Thoracic aorta (tissue), 2 donors: ENCODE measurements at places on chromosomes 6 and 20. TPM values are rescaled to one million over a fixed set of nuclear protein-coding genes. Genes with fewer than 3 reads are reported as not detected.

DNA sequence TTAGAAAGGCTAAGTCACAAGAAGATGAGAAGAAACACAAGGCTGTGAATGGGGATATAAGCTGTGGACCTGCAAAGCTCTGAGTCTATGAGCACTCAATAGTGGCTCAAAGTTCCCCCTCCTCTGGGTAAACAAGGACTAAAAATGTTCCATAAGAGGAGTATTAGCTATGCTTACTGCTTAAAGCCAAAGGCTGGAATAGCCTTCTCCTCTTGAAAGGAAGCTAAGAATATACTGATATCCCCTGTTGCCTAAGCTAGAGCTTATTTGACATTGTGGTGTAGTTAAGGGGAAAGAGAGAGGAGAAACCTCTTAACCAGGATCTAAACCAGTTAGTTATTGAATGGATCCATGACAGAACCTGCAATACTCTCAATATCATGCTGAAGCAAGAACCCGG is 45.8 kb downstream of the NOL7 start:
- no peaks in the 10 kb centered on the region for H3K36me3 ChIP-seq
- no peaks in the 10 kb centered on the region for H3K27me3 ChIP-seq

- H3K27ac ChIP-seq = no peak overlapping the region
- H3K4me3 ChIP-seq = no peak overlapping the region
- no peaks in the 10 kb centered on the region for H3K4me1 ChIP-seq
- no peaks in the 10 kb centered on the region for H3K36me3 ChIP-seq
Measured at GRCh38 chr6:98295515-98296175, 538.7 kb upstream of the POU3F2 start.

DNA sequence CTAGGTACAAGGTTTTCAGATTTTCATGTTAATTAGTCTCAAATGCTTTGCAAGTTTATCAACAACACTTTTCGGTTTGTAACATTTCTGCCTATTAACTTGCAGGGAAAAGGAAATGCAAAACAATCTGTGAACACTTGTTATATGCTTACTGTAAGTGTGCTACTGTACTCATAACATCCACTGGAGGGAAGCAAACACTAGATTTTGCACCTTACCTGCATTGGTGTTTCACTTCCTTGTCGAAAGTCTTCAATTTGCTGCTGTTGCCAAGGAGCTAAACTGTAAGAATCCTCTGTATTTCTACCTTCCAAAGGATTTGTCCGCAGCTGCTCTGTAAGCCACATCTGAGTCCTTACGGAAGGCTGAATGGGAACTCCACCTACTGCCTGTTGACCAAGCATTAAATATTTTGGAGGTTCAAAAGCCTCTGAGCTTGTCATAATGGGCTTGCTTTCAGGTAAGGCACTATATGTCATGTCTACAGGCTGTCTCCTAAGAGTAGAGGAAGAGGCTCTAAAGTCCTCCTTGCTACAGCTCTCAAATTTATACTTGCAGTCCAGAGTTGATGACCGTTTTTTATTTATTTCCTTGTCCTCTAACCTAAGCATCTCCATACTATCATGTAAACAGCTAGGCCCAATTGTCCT is 17.3 kb downstream of the PLN start:
- DNase-seq = no peak
- H3K36me3 ChIP-seq = peaks cover 5% of the 10 kb centered on the region
- peaks cover 34% of the 10 kb centered on the region for H3K4me1 ChIP-seq
- H3K4me3 ChIP-seq = no peak overlapping the region
- H3K27me3 ChIP-seq = no peaks in the 10 kb centered on the region

GRCh38 chr6:109720311-109720710 is 29.2 kb downstream of the FIG4 start:
- peaks cover 4% of the 10 kb centered on the region for H3K36me3 ChIP-seq
- H3K27ac ChIP-seq = no peak overlapping the region
- DNase-seq = no peak
- H3K4me3 ChIP-seq = no peak overlapping the region

GRCh38 chr6:160755165-160755564 is 53.1 kb downstream of the PLG start:
- no peak overlapping the region for H3K4me3 ChIP-seq
- H3K4me1 ChIP-seq = no peaks in the 10 kb centered on the region

- H3K36me3 ChIP-seq = no peaks in the 10 kb centered on the region
- peak overlapping the region; percentile 63 for H3K27ac ChIP-seq
- H3K27me3 ChIP-seq = no peaks in the 10 kb centered on the region
- no peak for DNase-seq
Measured at GRCh38 chr6:125346201-125346925, 44.6 kb upstream of the HDDC2 start.

GRCh38 chr20:51162015-51162414 is 139.1 kb upstream of the KCNG1 start:
- no peak overlapping the region for H3K27ac ChIP-seq
- no peaks in the 10 kb centered on the region for H3K4me1 ChIP-seq
- DNase-seq = no peak
- H3K4me3 ChIP-seq = no peak overlapping the region
- H3K27me3 ChIP-seq = no peaks in the 10 kb centered on the region

The LAMA4 gene
- total RNA-seq = 34.9 TPM

GRCh38 chr6:56757588-56757984 is 114.9 kb upstream of the DST start:
- no peaks in the 10 kb centered on the region for H3K36me3 ChIP-seq
- no peak for DNase-seq
- peak overlapping the region; percentile 6 for H3K4me3 ChIP-seq
- no peak overlapping the region for H3K27ac ChIP-seq
- H3K27me3 ChIP-seq = no peaks in the 10 kb centered on the region

The GMPR gene
- 17.0 TPM for total RNA-seq

GRCh38 chr6:26288155-26288554 is 76.8 kb upstream of the BTN3A2 start:
- peaks cover 3% of the 10 kb centered on the region for H3K4me1 ChIP-seq
- H3K36me3 ChIP-seq = no peaks in the 10 kb centered on the region
- H3K4me3 ChIP-seq = no peak overlapping the region
- no peak for DNase-seq
- H3K27me3 ChIP-seq = no peaks in the 10 kb centered on the region

The RAB5IF gene
- total RNA-seq = 52.0 TPM

DNA sequence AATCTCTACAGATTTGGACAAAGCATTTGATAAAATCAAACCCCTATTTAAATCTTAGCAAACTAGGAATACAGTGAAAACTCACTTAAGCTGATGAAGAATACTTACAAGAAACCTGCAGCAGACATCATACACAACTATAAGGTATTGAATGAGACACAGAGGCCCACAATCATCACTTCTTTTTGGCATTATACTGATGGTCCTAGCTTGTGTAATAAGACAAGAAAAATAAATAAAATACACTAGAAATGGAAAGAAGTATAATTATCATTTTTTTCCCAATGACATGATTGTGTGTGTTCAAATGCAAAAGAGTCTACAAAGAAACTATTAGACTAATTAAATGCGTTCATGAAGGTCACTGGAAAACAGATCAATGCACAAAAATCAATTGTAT is 8.8 kb upstream of the OR2B6 start:
- H3K36me3 ChIP-seq = no peaks in the 10 kb centered on the region
- no peak overlapping the region for H3K27ac ChIP-seq
- H3K27me3 ChIP-seq = no peaks in the 10 kb centered on the region

The VGLL2 gene
- total RNA-seq = not detected
